ENCODE measurements at places on chromosomes 13 and 19.

DNA sequence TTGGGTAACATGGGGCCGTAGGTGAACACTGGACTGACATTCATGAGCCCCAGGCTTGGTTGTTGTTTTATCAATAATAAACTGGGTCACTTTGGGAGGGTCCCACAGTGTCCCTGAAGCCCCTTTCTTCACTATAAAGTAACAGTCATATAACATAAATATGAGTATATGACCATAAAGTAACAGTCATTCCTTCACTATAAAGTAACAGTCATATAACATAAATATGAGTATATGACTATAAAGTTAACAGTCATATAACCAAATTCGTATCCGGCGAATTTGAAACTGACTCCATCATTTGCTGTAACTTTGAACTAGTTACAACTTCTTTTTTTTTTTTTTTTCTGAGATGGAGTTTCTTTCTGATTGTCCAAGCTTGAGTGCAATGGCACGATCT is 210.3 kb downstream of the KATNAL1 start:
- no peak for DNase-seq

- DNase-seq, result no peak
These were observed 88.4 kb downstream of the FOXO1 start for GRCh38 chr13:40578055-40578454.

- DNase-seq, result no peak
These were observed 369.2 kb downstream of the GPC5 start for GRCh38 chr13:91767651-91768050.

DNA sequence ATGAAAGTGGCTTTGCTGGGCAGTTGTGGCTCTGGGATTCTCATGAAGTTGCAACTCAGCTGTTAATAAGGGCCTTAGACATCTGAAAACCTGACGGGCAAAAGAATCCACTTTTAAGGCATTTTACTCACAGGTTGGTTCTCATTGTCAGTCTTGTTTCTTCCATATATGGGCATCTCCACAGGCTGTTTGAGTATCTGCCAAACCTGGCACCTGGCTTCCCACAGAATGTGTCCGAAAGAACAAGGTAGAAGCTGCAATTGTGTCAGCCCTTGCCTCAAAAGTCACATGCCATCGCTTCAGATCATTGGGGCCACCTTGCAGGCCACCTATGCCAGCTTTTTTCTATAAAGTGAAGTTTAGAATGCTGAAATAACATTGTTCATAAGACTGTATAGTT is 102.4 kb downstream of the KCTD12 start:
- no peak for DNase-seq

DNA sequence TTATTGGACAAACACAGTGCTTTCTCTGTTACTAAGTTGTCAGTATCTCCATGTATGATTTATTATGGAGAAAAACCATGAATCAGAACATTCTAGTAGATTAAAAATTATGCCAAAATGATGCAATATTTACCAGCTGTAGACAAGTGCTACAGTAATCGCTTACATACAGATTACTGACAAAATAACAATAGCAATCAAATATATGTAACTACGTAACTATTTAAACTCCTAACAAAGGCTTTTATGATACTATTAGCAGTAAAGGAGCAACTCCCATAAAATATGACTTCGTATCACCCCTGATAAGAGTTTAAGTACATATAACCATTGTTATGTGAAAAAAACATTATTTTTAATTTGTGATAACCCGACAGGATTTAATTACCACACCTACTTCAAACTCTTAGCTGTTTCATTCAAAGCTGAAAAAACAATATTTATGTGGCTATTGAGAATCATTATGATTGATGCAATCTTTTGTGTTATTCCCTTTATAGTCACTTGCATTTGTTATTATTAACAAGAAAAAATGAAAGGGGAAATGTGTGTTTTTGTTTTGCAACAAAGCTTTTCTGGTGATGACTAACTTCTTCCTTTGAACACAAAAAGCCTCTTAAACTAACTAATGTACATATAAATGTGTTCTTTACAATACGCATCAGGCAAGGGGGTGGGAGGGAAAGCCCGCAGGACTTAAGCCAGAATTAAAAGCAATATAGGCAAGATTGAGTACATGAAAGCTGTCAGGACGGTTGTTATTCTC is 147.4 kb downstream of the ABCC4 start:
- no peak for DNase-seq
